T-helper 2 cell (primary cell): ENCODE measurements at places on chromosomes 5 and 9.

DNA sequence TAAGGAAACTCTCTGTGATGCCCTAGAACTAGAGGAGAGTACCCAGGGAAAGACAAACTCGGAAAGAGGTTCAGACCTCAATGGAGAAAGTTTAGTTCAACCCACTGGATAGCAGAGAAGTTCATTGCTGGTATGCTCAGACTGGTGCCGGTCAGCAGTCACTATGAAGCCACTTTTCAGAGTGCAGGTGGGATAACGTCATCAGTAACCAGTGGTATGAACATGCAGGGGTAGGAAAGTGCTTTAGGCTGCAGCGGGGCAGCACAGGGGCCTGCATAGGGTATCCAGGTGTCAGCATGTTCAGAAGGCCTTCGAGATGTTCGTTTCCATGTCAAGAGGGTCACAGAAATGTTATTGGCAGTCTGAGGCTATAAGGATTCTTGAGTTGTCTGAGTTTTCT is 20.8 kb upstream of the ANKRD55 start:
- DNase-seq: no peak

- DNase-seq: no peak
Measured at GRCh38 chr5:1865948-1866347, 16.8 kb downstream of the IRX4 start.

GRCh38 chr5:129803403-129803802 is 55.5 kb downstream of the MINAR2 start:
- no peak for DNase-seq

GRCh38 chr5:93359296-93359959 is 221.6 kb downstream of the NR2F1-AS1 start:
- no peak for DNase-seq

GRCh38 chr5:19986031-19986619 is 1.9 kb downstream of the CDH18 start:
- no peak for DNase-seq

GRCh38 chr5:145495741-145496140 is 339.4 kb downstream of the PRELID2 start:
- no peak for DNase-seq

- no peak for DNase-seq
Measured at GRCh38 chr9:83280790-83281189, 217.8 kb upstream of the RASEF start.
